Activated T-cell treated with anti-CD3 and anti-CD28 coated beads, Interleukin-2, amount 50 U/mL, for 4 hours (primary cell): ENCODE measurements at places on chromosomes 16 and 17. TPM values are rescaled to one million over a fixed set of nuclear protein-coding genes. Genes with fewer than 3 reads are reported as not detected.

DNA sequence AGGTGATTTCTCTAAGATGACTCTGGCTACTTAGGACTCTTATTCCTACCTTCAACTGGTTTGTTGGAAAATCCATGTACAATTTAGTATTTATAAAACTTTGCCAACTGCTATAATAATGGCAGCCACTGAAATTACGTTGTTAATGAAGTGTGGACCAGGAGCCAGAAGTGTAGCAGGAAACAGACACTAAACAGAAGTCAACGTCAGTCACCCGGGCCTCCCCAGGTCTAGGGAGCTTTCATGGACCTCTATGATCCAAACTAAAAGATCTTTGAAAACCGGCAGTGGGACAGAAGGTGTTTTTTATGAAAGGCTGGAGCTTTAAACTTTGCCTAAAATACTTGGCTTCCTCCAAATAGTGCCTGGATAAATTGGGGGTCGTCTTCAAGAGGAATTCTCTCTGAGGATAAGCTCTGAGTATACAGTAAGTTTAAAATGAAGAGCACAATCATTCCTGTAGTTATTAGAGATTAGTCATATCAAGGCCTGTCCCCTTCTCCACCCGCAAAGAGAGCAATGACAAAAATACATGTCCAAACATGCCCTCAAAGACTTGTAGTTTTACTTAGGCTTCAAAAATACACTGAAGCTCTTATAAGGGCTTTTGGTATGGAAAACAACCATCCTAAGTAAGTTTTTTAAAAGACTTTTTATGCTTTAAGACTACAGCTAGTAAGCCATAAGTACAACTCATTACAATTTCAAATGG, 34.6 kb downstream of the DCUN1D3 start:
- DNase-seq = no peak

GRCh38 chr17:50589095-50589705, 28.7 kb downstream of the CACNA1G start:
- no peak for DNase-seq

DNA sequence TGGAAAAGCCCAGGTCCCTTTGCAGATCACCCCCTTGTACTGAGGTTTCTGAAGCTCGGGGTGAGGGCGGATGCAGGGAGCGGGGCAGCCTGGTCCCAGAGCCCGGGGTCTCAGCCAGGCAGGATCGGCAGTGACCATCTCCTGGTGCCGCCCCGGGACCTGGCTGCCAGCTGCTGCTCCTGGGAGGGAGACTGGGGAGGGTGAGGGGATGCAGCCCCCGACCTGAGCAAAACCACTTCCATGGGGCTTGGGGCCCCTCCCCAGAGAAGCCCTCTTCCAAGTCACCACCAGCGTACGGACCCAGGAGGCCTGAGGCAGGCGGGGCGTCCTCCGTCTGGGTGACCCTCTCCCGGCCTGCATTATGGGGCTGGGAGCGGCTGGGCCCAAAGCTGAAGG, 14.8 kb downstream of the CD7 start:
- DNase-seq = no peak

DNA sequence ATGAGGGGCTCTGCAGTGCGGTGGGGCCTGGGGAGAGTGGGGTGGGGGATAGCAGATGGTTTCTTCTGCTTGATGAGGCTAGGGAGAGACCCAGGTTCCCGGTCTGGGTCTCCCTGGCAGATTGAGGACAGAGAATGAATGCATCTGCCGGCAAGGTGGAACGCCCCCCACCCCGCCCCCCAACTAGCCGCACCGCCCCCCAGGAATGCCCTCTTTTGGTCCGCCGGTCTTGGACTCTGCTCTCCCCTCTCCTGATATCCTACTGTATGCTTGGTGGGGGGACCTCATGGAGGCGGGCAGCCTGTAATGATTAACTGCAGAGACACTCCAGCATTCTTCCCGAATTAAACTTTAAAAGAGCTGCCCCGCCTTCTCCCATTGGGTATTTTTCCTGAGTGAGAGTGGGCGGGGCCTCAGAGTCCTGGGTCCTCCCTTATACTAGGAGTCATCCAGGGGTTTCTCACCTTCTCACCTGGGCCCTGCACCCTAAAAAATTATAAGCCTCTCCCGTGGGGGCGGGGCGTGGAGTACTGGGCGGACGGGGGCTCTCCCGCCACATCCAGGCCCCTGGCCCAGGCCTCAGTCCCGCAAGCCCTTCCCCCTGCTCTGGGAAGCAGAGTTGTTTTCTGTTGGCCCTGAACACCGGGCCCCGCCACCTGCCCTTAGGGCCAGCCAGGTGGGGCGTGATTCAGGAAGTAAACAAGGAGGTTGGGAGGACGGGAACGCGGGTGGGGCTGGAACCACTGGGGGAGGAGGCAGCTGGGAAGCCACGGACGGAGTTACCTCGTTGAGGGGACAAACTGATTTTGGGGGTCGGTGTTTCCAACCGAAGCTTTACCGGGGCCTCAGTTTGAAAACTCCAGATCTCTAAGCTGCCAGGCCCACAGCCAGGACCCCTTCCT, 1.5 kb downstream of the GRB7 start:
- DNase-seq = no peak

GRCh38 chr16:61798741-61799140, 237.5 kb downstream of the CDH8 start:
- DNase-seq = no peak

GRCh38 chr17:77494664-77495435, 354.1 kb downstream of the SEC14L1 start:
- DNase-seq = peak; percentile 75

The MYH8 gene
- total RNA-seq = not detected
